Stimulated activated CD4-positive, alpha-beta T cell treated with anti-CD3 and anti-CD28 coated beads, Interleukin-15, amount 100 ng/mL, for 1 hour (primary cell): ENCODE measurements at places on chromosomes 5 and 9.

- no peak for DNase-seq
These were observed 38.9 kb upstream of the GNAQ start for GRCh38 chr9:78070521-78070920.

- DNase-seq: no peak
These were observed 177.9 kb downstream of the MELK start for GRCh38 chr9:36750630-36751029.

DNA sequence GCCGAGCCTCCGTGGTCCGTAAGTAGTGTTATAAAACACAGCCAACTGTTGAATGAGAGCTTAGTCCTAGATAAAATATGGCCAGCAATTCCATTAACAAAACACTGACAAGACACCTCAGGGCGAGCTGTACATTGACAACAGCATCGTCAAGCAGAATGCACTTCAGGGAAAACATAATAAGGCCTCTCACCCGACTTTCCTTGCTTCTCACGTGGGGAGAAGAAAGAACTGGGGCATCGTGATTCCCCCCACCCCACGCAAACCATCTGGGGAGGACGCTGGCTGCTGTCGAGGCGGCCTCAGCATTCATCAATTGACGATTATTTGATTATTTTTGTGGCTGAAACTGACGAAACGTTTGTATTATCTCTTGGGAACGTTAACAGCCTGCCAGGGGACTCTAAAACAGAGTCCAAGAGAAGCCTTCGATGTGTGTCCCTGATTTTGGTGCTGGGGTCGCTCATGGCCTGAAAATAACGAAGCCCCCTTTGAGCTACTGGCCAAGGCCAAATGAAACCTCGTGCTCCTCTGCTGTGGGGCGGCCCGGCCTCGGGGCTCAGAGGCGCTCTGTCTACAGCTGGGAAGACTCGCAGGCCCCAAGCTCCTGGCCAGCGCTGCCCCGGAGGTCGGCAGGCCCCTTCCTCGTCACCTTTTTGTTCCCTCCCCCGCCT, 464 bp downstream of the GDF9 start:
- no peak for DNase-seq

DNA sequence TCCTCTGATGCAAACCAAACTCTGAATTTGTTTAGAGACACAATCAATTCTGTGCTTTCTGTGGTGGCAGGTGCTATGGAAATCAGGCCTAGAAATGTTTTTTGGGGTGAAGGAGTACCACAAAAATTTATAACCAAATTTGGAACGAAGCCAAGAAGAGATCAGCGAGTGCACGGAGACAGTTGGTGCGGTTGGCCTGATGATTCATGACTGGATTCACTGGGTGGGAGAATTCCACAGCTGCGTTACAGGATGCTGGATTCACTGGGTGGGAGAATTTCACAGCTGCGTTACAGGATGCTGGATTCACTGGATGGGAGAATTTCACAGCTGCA, 135.6 kb upstream of the IRX4 start:
- DNase-seq: no peak

- DNase-seq: no peak
These were observed 131.5 kb upstream of the PTPN3 start for GRCh38 chr9:109629615-109630014.

GRCh38 chr9:71740199-71740598, 28.1 kb downstream of the CEMIP2 start:
- DNase-seq: no peak

DNA sequence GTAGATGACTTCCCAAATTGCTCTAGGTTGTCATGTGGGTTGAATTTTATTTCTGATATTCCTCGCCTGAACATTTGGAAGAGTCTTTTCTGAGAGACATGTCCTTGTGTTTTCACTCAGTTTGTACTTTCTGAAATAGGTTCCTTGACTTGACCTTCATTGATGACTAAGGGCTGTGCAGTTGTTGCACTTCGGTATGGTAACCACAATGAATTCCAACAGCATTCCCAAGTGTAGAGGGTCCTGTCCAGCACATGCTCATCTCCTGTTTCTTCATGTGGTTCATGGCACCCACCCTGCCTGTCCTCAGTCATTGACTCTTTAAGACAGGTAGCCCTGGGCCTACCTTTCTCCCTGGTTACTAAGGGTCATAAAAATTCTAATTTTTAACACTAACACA, 527.8 kb downstream of the MTRR start:
- no peak for DNase-seq

GRCh38 chr5:140875085-140876065, at the start of gene PCDHA12:
PCDHA12 (plus strand) TSS chr5:140875308; CDS start chr5:140875473, 165 bp downstream.
- no peak for DNase-seq

GRCh38 chr9:133323211-133323610, 12.8 kb downstream of the SURF6 start:
- no peak for DNase-seq

GRCh38 chr9:99391937-99392594, 170.0 kb downstream of the SEC61B start:
- DNase-seq: no peak

GRCh38 chr9:35656831-35657545, 831 bp downstream of the RMRP start:
- no peak for DNase-seq

GRCh38 chr5:55437859-55438206, 96.9 kb downstream of the PLPP1 start:
- DNase-seq: no peak

- no peak for DNase-seq
These were observed 158.9 kb upstream of the VCAN start for GRCh38 chr5:83312663-83313062.

DNA sequence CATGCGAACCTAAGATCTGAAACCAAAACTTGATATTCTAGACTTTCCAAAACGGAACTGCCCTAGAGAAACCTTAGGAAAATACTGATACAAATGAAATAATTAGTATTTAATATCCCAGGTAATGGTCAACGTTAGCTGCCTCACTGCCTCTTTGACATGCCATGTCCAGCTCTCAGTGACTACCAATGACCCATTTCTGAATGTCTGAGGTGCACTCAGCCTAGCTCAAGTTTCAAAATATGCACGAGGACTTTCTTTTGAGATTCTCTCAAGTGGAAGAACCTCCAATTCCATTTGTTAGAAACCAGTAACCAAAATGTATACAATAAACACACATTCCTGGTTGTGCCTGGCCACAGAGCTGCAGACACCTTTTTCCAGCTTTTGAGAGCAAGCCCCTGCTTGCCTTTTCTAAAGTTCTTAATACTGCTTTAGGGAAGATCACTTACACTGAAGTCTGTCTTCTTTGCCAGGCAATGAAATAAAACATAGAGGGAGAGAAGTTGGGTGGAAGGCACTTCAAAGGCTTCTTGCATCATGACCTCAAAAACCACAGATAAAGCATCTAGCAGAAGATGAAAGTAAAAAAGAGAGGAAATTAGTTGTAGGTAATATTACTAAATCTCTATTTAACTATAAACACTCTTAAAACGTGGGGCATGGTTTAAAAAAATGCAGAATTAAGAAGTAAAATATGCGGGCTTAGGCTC, 87.9 kb downstream of the MRPS27 start:
- no peak for DNase-seq

DNA sequence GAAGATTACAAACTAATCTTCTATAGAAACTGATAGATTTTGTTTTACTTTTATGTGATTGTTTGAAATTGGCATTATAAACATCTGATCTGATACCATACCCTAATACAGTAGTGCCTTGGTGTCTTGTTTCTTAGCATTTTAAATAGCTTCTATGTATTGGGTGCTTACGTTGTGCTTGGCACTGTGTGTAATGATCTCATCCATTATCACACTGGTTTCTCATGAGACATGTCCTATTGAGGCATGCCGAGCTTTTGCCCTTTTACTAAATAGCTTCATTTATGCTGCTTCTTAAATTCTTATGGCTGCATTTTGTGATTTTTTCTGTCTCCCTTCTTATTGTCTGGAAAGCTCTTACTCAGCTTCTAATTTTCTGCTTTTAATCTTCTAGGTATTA, 48.2 kb upstream of the TLR4 start:
- no peak for DNase-seq

- no peak for DNase-seq
These were observed 628.5 kb downstream of the CHSY3 start for GRCh38 chr5:130532786-130533185.

- peak; percentile 23 for DNase-seq
These were observed 544 bp upstream of the ERCC6L2 start for GRCh38 chr9:95874989-95875304.

GRCh38 chr5:29276371-29276770, 1917.1 kb upstream of the CDH6 start:
- DNase-seq: no peak

DNA sequence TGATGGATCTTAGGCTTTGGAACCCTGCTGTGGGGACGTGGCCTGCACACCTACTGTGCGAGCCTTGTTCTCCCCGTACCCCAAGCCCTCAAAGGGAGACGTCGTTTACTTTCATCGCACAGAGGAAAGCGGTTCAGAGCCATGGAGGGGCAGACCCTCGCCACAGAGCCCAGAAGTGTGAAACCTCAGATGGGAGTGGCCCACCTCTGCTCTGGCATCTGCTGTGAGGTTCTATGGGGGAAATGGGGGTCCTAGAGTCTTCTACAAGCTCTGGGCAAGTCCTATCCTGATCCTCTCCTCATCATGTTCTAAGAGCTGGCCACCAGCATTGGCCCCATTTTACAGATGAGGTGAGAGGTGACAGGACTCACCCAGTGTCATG, 3.7 kb upstream of the RNF44 start:
- DNase-seq: no peak

GRCh38 chr9:20300430-20301115, 321.7 kb downstream of the MLLT3 start:
- no peak for DNase-seq

DNA sequence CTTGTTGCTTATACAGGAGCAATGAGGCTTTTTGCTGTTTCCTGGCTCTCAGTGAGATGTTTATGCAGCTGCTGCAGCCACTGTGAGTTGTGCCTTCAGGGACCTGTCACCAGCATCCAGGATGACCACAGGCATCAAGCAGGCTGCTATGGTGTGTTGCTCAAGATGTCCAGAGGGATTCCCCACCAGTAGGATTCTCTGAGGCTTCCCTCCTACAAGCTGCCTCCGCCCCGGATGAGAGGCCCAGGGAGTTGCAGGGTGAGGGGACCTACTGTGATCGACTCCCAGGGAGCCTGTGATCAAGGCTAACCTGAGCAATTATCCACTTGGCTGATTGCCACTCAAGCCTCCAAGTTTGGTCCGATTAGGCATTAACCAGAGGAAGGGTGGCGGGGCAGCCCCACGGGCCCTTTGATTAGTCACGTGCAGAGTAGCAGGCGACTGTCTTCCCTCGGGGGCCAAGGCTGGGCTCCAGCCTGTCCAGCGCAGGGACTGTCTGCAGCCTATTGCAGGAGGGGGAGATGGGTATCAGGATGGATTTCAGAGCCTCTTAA, 1.8 kb upstream of the FAT2 start:
- DNase-seq: no peak

- DNase-seq: no peak
These were observed 16.7 kb upstream of the COMMD10 start for GRCh38 chr5:116068028-116068632.

GRCh38 chr5:73438645-73439470, 9.7 kb downstream of the FOXD1 start:
- no peak for DNase-seq

GRCh38 chr5:154611341-154611767, 133.3 kb upstream of the HAND1 start:
- no peak for DNase-seq

- no peak for DNase-seq
These were observed 62.4 kb downstream of the TNPO1 start for GRCh38 chr5:72878854-72879253.

GRCh38 chr9:134492721-134493460, 148.7 kb upstream of the COL5A1 start:
- no peak for DNase-seq

DNA sequence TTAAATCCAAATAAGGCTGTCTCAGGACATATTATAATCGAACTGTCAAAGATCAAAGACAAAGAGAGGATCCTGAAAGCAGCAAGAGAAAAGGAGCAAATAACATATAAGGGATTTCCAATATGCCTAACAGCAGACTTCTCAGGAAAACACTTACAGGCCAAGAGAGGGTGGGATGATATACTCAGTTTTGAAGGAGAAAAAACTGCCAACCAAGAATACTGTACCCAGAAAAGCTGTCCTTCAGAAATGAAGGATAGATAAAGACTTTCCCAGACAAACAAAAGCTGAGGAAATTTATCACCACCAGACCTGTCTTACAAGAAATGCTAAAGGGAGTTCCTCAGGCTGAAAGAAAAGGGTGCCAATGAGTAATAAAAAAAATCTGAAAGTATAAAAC, 16.0 kb downstream of the EGFLAM start:
- DNase-seq: no peak

DNA sequence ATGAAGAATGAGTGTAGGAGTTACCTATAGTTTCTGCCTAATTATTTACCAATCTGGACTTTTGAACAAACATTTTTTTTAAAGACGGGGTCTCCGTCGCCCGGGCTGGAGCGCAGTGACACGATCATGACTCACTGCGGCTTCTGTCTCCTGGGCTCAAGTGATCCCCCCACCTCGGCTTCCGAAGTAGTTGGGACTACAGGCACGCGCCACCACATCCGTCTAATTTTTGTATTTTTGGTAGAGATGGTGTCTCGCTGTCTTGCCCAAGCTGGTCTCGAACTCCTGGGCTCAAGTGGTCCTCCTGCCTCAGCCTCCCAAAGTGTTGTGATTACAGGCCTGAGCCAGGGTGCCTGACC, 1.5 kb downstream of the CTNNA1 start:
- DNase-seq: no peak

- no peak for DNase-seq
These were observed 21.5 kb downstream of the XPA start for GRCh38 chr9:97675655-97676054.

DNA sequence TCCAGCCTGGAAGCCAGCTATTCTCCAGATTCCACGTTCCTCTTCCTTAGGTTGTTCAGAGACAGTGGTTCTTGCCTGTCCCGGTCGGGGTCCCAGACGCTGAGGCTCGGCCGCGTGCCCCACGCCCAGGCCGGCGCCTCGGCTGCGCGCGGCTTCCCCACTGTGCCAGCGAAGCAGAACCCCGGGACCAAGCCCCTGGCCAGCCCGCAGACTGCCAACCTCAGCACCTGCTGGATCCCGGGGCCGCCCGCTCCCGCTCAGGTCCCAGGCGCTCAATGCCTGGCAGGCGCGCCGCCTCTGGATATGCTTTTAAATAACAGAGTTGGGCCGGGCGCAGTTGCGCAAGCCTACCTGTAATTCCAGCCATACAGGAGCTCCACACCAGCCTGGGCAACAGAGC, 195.5 kb downstream of the MAN2A1 start:
- no peak for DNase-seq

GRCh38 chr9:17863213-17863883, 284.5 kb downstream of the SH3GL2 start:
- DNase-seq: no peak
